NCI-H460 (cell line): ENCODE measurements at places on chromosomes 11 and 22.

DNA sequence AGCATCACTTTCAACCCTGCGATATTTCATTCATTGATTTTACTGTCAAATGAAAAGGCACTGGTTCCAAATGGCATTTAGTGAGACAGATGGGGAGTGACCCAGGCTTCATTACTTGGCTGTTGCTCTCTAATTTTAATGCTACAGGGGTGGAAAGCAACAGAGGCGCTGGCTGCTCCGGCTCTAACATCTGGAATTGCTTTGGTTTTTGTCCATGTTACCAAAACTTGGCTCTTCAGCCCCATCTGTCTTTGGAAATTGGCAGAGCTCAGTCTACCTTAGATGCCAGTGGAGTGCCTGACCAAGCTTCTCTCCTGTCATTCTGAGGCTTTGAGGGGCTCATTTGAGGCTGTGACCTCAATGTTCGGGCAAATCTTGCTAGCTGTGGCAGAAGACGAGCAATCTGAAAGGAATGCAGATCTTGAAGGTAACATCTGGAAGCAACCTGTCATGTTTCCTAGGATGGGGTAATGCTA, 409.5 kb upstream of the SYN3 start:
- no peak for DNase-seq

- no peak for DNase-seq
These were observed 123.3 kb downstream of the APIP start for GRCh38 chr11:34792814-34793258.

DNA sequence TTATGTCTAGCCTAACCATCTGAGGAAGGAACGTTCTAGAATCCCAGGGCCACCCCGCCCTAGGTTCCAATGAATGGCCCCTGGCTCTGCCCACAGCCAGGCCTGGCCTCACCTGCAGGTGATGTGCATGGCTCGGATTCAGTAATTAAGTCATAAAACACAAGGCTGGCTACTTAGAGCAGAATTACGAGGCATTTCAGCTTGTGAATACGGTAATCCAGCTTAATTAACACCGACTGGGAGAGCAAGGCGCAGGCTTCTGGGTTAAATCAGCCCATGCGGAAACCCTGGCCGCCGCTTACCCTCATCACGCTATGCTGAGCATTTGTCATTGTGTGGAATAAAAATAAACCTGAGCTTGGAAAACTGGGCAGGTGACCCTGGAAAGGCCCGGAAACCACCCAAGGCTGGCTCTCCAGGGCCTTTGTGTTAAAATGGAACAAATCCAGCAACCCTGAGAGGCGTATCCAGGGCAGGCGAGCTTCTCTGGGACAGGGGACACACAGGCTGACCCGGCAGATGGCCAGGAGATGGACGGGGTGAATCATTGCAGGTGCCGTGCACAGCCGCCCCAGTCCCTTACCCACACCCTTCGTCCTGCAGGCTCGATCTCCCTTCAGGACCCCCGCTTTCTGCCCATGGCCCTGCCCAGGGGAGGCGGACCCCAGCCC, 220.2 kb downstream of the CTTN start:
- no peak for DNase-seq

- no peak for DNase-seq
These were observed 13.7 kb downstream of the ZBTB16 start for GRCh38 chr11:114073007-114073827.

DNA sequence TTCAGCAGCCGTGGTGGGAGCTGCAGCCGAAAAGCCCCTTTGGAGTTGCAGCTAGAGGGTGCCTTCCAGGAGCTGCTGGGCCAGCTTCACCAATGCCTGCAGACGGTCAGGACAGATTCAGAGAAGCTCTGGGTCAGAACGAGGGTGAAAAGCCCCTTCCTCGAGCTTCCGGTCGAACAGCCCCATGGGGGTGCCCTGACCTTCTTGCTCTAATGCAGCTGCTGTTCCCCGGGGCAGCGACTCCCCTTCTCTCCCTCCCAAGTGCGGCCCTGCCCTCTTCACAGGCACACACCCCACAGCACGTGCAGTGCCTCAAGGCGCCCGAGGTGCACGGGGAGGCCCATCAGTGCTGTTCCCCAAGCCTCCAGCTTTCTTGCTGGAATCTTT, 9.6 kb upstream of the IFITM3 start:
- no peak for DNase-seq

DNA sequence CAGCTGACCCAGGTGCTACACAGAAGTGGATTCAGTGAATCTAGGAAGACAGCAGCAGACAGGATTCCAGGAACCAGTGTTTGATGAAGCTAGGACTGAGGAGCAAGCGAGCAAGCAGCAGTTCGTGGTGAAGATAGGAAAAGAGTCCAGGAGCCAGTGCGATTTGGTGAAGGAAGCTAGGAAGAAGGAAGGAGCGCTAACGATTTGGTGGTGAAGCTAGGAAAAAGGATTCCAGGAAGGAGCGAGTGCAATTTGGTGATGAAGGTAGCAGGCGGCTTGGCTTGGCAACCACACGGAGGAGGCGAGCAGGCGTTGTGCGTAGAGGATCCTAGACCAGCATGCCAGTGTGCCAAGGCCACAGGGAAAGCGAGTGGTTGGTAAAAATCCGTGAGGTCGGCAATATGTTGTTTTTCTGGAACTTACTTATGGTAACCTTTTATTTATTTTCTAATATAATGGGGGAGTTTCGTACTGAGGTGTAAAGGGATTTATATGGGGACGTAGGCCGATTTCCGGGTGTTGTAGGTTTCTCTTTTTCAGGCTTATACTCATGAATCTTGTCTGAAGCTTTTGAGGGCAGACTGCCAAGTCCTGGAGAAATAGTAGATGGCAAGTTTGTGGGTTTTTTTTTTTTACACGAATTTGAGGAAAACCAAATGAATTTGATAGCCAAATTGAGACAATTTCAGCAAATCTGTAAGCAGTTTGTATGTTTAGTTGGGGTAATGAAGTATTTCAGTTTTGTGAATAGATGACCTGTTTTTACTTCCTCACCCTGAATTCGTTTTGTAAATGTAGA, 1.7 kb downstream of the MALAT1 start:
- DNase-seq: no peak

- DNase-seq: no peak
These were observed 72.8 kb upstream of the CLNS1A start for GRCh38 chr11:77710358-77710757.

- DNase-seq: no peak
These were observed 36.8 kb downstream of the YAP1 start for GRCh38 chr11:102147015-102147414.
